ENCODE measurements at places on chromosomes 3 and 15.

- DNase-seq = no peak
These were observed 1054.6 kb downstream of the NTRK3 start for GRCh38 chr15:87201986-87202385.

DNA sequence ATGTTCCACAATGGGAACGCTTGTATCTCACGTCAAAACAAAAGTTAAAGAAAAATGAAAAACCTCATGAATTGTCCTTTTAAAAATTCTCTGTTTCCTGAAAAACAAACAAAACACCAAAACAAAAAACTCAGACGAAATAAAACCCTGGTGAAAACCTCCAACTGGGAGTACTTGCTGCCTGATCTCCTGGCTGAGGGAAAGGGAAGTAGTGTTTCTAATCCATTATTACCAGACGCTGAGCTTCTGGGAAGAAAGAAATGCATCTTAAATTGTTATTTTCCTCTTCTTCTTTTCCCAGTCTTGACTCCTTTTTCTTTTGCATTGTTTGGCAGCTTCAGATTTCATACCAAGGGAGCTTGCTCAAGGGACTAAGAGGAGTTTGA lies 243.2 kb upstream of the RGMA start:
- no peak for DNase-seq

- no peak for DNase-seq
These were observed 131.1 kb upstream of the PHLDB2 start for GRCh38 chr3:111727843-111728565.

- no peak for DNase-seq
These were observed 2.9 kb downstream of the CCNL1 start for GRCh38 chr3:157156837-157157635.
